RWPE1 (cell line): ENCODE measurements at places on chromosomes 12 and 14.
A peak's percentile ranks its signal among the peaks of the same experiment; 100 is the strongest.

DNA sequence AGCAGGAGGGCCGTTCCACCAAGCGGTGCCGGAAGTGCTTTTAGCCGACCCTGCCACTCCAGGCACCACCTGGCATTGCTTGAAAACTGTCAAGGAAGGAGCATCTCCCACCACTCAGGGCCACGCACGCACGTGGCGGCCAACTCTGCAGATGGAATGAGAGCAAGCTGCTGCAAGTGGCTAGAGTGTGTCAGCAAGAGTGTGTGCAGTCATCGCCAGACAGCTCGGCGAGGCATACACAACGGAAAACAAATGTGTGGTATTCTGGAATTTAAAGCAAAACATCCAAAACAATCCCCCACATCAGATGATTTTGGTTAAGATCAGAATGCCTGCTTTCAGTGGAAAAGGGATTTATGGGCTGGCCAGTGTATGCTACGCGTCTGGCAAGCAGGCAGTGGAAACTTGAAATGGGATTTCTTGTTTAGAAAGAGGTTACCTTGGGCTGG lies 11.2 kb downstream of the CD9 start:
- no peak for DNase-seq

DNA sequence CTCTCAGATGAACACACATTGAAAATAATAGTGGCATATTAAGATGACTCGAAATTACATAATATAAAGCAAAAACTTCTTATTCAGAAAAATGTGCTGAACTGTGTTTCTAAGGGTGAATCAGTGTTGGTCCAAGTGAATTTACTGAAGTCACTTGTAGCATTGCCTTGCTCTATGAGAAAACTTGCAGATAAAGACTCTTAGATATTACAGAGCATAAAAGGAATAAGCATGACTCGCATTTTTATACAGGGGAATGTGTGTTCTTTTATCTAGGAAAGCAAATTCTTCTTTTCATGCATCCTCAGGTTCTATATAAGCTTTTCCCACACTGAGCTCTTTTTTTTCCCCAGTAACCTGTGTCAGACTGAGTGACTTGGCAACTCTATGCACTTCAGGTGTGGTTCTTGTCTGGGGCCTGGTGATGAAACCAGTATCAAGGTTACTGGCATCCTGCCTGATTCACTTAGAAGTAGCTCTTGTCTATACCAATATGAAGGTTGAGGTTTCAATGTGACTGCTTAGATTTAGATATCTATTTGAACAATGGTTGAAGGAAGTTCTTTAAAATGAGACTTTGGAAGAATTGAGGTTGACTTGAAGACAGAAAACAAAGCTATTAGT lies 76.1 kb downstream of the OTOGL start:
- no peak for DNase-seq

DNA sequence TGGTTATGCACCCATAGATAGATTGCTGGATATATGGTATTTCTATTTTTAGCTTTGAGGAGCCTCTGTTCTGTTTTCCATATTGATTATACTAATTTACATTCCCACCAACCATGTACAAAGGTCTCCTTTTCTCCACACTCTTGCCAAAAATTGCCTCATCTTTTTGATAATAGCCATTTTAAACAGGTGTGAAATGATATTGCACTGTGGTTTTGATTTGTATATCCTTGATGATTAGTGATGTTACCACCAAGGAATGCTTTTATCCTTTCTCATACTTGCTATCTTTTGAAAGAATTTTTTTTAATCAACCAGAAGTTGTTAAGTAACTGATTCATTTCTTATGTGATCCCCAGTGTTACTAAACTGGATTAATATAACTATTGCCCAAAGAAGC lies 60.0 kb downstream of the BBS10 start:
- no peak for DNase-seq

DNA sequence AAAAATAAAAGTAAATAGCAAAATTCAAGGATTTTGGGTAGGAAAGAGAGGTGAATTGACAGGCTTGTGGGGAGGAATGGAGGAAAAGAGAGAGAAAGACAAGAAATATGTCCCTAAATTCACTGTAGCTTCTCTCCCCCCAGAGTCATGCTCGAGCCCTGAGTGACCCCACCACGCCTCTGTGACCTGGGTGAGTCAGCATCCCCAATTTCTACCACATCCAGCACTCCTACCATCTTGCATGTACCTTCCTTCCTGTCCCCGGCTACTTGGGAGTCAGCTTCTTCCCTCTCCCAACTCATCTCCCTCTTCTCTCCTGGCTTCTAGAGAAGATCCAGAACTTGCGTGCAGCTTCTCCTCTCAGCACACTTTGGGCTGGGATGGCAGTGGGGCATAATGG lies 9.8 kb downstream of the ZNF219 start:
- no peak for DNase-seq

- no peak for DNase-seq
Observed at GRCh38 chr14:21989090-21989489, 315.5 kb upstream of the OR4E1 start.

DNA sequence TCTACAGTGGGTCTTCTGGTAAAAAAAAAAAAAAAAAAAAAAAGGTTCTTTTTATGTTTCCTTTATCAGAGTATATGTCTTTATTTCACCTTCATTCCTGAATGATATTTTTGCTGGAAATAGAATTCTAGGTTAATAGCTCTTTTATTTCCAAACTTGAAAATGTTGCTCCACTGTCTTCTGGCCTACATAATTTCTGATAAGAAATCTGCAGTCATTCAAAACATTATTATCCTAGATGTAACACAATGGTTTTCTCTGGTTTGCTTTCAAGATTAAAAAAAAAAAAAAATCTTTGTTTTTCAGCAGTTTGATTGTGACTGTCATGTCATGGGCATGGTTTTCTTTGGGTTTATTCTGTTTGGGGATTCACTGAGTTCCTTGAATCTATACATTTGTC lies 19.5 kb downstream of the DCP1B start:
- no peak for DNase-seq

DNA sequence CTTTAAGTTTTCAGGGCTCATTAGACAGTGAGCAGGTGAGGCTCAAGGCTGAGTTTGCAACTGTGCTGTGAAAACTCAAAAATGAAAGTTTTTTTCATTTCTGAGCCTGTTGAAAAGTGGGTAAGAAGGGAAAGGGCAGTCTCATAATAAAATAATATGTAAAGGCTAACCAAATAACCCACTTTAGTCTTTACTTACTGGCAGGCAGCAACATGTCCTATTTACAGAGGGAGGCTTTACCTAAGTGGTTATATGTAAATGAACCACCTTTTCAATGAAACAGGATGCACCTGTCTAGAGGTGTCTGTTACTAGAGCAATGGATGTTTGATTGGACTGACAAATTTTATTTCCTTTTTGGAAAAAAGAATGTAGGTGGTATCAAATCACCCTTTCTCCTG lies 158.0 kb downstream of the ETV6 start:
- no peak for DNase-seq

DNA sequence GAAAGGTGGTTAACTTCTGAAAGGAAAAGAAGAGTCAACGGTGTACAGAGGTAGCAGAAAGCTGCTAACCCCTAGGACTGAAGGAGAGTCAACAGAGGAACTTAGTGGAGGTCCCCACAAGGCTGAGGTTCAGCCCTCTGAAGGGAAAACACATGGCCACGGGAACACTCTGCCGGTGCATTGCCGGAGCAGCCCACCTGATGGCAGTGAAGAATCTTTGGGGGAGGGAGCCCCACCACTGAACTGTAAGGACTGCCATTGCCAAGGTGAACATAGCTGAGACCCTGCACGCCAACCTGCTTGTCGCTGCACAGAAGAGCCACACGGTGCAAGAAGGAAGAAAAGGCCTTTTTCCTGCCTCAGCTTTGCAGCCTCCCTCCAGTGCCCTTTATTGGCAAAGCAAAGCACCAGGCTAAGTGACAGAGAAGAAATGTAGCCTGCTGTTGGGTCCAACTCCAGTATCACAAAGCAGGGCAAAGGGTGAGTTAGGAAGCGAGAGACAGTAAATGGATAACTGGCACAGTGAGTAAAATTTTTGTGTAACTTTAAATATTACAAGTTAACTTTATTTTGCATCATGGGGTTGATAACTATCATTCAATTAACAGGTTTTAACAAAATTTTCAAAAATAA lies 76.9 kb downstream of the LIN52 start:
- DNase-seq, result no peak

DNA sequence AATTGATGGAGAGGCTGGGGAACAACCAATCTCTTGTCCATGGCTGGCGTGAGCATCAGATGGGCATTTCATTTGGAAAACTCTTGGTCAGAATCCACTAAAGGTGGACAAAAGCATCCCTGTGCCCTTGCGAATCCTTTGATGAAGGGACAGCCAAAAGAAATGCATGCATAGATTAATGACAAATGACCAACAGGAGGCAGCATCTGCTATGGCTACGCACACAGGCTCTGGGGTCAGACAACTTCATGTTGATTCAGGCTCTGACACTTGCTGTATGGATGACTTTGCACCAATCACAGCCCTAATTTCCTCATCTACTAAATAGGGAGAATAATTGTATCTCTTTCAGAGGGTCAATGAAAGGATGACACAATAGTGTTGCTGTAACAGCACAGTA lies 117.5 kb downstream of the ASCL4 start:
- DNase-seq, result no peak

DNA sequence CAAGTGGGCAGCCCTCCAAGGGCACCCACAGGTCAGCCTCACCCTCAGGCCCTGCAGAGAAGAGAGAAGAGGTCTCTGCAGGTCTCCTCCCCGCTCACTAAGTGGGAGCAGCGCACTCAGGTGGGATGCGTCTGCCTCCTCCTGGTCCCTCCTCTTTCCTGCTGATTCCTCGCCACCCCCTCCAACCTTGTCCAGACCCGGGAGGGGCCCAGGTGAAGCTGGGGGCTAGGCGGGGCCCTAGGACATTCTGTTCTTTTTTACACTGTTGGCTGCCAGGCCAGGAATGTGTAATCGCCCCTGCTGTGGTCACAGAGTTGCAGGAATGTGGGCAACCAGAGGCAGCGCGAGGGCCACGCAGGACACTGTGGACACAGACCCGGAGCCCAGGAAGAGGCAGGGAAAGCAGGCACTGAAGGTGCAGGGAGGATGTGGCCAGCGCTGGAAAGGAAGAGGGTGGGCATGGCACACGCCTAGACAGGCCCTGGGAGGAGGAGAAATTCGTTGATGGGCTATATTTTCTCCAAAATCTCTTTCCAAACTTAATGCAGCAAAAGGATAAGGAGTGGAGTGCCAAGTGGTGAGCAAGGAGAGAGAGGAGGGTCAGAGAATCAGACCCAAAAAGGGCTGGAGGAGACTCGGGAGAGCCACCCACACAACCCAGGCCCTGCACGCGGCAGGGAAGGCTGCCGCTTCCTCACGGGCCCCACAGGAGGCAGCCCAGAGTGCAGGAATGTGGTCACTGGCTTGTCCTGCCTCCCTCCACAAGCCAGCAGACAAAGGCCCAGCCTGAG lies 911 bp upstream of the SCNN1A start:
- peak; percentile 82 for DNase-seq

- no peak for DNase-seq
Observed at GRCh38 chr12:117360551-117361346, 677 bp downstream of the NOS1 start.

- DNase-seq, result no peak
Observed at GRCh38 chr12:14076538-14076937, 95.1 kb upstream of the GRIN2B start.

GRCh38 chr12:130429656-130430505 lies 92.2 kb downstream of the PIWIL1 start:
- no peak for DNase-seq

GRCh38 chr14:30876692-30877091 lies 2.3 kb downstream of the COCH start:
- DNase-seq, result no peak

DNA sequence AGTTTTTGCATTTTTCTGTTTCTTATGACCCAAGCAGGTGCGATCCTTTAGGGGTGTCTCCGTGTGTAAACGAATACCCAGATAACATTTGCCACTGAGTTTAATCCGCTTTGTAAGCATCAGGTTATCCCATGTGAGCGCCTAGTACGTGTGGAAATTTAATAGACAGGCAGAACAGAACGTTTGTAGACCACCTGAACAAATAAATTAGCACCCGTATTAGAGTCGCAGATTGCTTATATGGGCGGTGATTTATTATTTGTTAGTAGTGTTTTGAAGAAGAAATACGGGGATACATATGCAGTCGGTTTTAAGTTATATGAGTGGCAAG lies 325 bp downstream of the C12orf60 start:
- no peak for DNase-seq
